Right ventricle myocardium inferior (tissue), 1 donor: ENCODE measurements at places on chromosomes 16 and 17.

DNA sequence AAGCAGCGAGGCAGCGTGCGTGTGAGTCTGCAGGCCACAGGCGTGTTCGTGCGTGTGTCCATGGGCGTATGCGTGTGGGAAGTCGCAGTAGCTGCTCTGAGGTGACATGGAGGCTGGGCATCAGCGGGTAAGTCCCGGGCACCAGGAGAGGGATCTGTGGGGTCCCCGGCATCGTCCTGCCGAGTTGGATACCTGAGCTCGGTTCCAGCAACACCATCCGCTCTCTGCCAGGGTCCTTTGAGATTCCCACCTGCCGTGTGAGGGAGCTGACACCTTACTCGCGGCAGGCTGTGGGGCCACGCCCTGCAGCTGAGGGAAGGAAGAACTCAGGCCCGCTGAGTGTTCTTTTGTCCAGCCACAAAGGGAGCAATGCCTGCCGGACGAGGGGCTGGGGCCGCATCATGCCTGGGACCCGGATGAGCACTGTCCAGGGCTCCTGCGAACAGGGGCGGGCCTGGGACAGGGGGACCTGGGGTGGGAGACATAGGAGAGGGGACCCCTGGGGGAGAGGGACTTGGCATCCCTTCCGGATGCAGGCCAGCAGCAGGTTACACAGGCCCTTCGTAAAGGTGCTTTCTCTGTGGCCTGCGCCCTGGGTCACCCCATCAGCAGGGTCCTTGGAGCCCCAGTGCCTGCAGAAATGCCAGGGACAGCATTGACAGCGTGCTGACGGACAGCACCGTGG, 5.0 kb upstream of the SNAI3 start:
- no peak for DNase-seq

GRCh38 chr17:35312790-35313711, 60.4 kb downstream of the SLFN11 start:
- DNase-seq: peak; percentile 74

- no peak for DNase-seq
Observed at GRCh38 chr16:31138621-31139578, 3.4 kb upstream of the PRSS8 start.

- DNase-seq: peak; percentile 13
Observed at GRCh38 chr17:44767493-44767892, 8.7 kb downstream of the ADAM11 start.

GRCh38 chr17:48022901-48023300, 14.7 kb downstream of the COPZ2 start:
- no peak for DNase-seq

DNA sequence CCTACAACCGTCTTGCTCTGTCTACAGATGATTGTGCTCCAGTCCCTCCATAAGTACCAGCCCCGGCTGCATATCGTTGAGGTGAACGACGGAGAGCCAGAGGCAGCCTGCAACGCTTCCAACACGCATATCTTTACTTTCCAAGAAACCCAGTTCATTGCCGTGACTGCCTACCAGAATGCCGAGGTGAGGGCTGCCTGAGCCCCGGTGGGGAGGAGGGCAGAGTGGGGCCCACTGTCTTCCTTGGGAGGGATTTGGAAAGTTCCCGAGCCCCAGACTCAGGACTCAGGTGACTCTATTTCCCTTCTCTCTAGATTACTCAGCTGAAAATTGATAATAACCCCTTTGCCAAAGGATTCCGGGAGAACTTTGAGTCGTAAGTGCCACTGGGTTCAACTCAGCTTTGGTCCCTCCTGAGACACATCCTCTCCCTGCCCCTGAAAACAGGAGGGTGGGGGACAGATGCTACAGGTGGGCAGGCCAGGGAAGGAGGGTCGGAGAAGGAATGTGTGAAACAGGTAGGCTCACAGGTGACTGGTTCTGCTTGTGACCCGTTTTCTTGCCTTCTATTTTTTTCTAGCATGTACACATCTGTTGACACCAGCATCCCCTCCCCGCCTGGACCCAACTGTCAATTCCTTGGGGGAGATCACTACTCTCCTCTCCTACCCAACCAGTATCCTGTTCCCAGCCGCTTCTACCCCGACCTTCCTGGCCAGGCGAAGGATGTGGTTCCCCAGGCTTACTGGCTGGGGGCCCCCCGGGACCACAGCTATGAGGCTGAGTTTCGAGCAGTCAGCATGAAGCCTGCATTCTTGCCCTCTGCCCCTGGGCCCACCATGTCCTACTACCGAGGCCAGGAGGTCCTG, 11.4 kb downstream of the TBX21 start:
- DNase-seq: no peak

GRCh38 chr17:19874256-19874655, 6.5 kb upstream of the ULK2 start:
- no peak for DNase-seq

DNA sequence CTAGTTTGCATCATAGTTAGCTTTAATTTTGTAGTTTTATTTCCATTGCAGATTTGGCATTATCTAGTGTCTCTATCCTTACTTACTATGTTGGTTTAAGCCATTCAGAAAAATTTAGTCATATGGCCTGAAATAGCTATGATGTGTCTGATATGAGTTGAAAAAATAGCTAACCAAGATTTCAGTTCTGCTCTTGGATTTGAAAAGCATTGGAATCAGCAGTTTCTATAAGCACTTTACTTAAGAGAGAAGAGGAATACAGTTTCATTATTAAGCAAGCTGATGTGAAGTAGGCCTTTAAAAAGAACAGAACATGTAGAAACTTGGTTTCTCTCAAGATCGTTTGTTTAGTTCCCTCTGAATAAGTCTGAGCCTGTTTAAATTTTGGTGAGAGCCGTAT, 25.9 kb downstream of the LPCAT2 start:
- DNase-seq: no peak

- DNase-seq: peak; percentile 94
Observed at GRCh38 chr16:30395155-30395991, at the start of gene ZNF48. ZNF48 (plus strand) TSS chr16:30395420; CDS start chr16:30395795, 375 bp downstream.

DNA sequence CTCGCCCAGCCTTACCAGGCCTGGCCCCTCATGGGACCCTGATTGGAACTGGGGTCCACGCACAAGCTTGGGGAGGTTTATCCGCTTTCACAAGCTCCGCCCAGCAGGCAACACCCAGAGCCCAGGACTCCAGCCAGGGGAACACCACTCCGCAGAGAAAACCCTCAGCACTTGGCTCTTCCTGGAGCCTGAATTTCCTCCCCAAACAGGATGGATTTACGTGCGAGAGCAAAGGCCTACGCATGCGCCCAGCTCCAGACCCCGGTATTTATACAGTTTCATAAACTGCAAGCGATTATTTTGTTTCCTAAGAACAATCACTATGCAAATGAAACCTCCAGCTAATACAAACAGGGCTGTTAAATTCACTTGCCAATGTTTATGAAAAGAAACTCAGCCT, 22.8 kb downstream of the ZNF423 start:
- peak; percentile 77 for DNase-seq

- no peak for DNase-seq
Observed at GRCh38 chr17:4772235-4772613, 538 bp downstream of the TM4SF5 start.

DNA sequence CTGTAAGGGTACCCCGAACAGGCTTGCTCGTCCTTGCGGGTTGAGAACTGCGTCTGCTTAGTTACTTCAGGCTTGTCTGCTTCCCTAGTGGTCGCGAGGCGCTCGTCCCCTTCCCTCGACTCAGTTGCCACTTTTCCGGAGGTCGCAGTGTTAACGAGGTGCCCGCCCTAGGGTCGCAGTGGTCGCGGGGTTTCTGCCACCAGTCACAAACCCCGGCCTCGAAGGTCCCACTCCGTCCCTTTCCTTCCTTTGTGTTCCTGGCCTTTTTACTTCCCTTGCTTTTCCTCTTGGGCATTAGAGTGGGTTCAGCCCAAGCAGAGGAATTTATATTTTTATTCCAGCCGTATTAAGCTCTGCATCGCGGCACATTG, 299 bp downstream of the NUP85 start:
- no peak for DNase-seq

DNA sequence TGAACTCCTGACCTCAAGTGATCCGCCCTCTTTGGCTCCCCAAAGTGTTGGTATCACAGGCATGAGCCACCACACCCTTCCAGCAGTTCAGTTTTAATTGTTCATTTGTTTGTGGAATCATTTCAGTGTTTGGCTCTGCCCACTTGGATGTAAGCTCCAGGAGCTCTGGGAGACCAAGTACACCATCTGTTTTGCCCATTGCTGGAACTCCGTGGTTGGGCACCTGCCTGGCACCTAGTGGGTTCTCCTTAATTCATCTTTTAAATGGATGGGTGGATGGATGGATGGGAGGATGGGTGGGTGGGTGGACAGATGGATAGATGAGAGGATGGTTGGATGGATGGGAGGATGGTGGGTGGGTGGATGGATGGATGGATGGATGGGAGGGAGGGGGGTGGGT, 953 bp upstream of the NECAB2 start:
- DNase-seq: peak; percentile 0
